ENCODE measurements at places on chromosomes 1 and 21.

DNA sequence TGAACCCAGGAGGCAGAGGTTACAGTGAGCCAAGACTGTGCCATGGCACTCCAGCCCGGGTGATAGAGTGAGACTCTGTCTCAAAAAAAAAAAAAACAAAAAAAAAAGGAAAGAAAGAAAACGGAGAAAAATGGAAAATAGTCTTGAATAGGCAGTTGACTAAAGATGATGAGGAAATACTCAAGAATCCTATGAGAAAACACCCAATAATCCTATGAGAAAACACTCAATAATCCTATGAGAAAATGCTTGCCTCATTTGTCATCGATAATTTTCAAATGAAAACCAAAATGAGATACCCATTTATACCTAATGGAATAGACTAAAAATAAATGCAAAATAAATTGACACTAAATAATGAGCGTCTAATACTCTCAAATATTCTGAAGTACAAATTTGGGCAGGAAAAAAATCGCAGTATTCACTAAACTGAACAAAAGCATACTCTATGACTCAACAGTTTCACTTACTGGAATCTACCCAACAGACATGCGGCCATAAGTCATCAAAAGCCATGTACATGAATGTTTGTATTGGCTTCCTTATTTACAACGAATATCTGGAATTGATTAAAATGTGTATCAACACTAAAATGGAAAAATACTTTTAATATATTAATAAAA, 733.9 kb upstream of the CHRM3 start:
- no peak for DNase-seq

GRCh38 chr1:38018864-38019343, 6.4 kb downstream of the UTP11 start:
- DNase-seq, result peak; percentile 27

- no peak for DNase-seq
These were observed 13.1 kb upstream of the COP1 start for GRCh38 chr1:176220100-176220689.

DNA sequence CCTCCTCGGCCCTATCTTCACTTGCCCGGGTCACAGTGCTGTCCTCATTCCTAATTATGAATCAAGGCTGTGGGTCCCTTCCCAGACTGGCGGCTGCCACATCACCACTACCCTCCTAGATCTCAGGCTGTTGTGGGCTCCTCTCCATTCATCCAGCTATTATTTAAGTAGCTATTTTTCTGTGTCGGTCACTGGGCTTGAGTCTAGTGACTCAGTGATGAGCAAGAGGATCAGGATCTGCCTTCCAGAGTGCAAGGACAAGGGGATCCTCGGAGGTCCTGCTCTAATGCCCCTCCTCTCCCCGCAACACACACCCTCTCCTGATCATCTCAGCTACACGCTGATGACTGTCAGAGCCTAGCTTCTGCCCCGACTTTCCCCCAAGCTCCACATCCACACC, 34.1 kb downstream of the CDCP2 start:
- DNase-seq, result no peak

- DNase-seq, result no peak
These were observed 15.3 kb upstream of the COL6A2 start for GRCh38 chr21:46082713-46082962.

GRCh38 chr1:214584805-214585766, 17.9 kb upstream of the CENPF start:
- peak; percentile 54 for DNase-seq

DNA sequence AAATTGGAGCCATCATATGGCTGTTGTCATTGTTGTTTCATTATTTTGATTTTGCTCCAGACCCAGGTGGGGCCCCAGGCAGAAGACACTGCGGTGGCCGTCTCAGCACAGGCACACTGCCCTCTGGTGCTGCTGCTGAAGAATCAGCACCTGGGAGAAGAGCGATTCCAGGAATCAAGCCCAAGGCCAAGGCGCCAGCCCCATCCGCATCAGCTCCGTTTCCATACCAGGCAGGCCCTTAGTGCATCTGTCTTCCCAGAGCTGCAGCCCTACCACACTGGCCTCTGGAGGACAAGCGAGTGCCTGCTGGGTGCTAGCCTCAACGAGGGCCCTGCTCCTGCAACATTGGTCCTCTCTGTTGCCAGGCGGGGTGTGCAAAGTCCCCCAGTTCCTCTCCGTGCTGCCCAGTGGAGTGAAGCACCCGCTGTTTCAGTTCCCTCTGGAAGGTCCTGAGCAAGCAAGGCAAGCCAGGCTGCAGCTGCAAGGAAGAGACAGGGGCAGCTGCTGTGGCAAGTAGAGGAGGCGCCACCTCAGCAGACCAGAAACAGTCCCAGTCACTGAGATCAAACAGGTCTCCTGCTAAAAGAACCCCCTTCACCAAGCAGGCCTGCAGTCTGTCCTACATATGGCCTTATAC, 5.2 kb downstream of the GRIK3 start:
- DNase-seq, result no peak

GRCh38 chr1:210239349-210240111, 6.9 kb downstream of the SERTAD4 start:
- no peak for DNase-seq

All from HAP-1 (cell line).